ENCODE measurements at places on chromosomes 13 and 19. TPM values are rescaled to one million over a fixed set of nuclear protein-coding genes. Genes with fewer than 3 reads are reported as not detected.

PSG5 gene
- 0.89 TPM for total RNA-seq

OVOL3 gene
- total RNA-seq = not detected

ENOX1 gene
- 2.1 TPM for total RNA-seq

MATK gene
- not detected for total RNA-seq

NLRP7 gene
- total RNA-seq = not detected

GPC5 gene
- total RNA-seq = 0.30 TPM

LNX2 gene
- total RNA-seq = 8.9 TPM

CATSPERD gene
- not detected for total RNA-seq

Data from smooth muscle cell of the umbilical artery (primary cell).